ENCODE measurements at places on chromosomes 1 and 21. TPM values are rescaled to one million over a fixed set of nuclear protein-coding genes. Genes with fewer than 3 reads are reported as not detected.
A peak's percentile ranks its signal among the peaks of the same experiment; 100 is the strongest.

CADM3 gene
- total RNA-seq, result 16.1 TPM

KIAA0040 gene
- 6.3 TPM for total RNA-seq

HSPB7 gene
- total RNA-seq, result 4.3 TPM

NBPF10 gene
- total RNA-seq, result 0.24 TPM

NCF2 gene
- 32.0 TPM for total RNA-seq

KCNE2 gene
- total RNA-seq, result 0.72 TPM

FCRL6 gene
- total RNA-seq, result 14.7 TPM

GRCh38 chr1:246048693-246049092 lies 458.4 kb downstream of the SMYD3 start:
- DNase-seq, result no peak

- no peak for DNase-seq
Observed at GRCh38 chr1:107202007-107202406, 61.2 kb downstream of the NTNG1 start.

DNA sequence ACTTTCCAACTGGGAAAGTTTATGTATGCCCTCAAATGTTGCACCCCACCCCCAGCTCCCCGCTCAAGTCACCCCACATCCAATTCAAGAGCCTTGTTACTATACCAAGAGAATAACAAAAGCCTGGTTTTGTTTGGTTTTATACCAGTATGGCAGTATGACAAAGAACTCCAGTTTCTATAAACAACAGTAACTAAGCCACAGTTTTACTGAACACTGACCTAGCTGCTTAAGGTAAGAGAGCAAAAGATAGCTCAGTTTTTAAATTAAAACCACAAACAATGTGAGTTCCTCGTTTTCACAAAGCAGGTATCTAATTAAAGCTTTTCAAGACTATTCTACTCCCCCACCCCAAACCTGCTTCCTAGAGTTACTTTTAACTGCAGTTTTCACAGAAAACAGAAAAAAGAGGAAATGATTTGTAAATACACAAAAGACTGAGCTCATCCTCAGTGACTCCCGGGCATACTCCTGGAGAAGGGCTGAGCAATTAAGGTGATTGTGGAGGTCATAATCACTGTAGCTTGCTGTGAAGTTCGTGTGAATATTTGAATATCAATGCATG lies 59.3 kb upstream of the LHX8 start:
- DNase-seq, result no peak

DNA sequence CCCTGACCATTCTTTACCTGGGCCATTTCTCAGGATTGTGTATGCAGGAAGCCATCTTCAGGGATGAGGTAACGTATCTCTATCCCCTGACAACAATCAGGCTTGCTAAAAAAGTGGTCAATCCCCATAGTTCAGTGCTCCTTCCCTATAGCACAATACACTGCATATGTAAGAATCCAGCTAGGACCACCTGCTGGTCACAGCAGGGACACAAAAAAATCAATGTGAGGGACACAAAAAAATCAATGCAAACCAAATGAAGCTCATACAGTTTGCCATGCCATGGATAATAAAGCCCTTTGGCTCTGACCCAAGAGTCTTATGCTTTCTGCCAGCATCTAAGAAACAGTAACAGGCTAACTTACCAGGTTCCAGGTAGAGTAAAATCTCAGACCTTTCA lies 16.3 kb downstream of the ACBD6 start:
- DNase-seq, result no peak

DNA sequence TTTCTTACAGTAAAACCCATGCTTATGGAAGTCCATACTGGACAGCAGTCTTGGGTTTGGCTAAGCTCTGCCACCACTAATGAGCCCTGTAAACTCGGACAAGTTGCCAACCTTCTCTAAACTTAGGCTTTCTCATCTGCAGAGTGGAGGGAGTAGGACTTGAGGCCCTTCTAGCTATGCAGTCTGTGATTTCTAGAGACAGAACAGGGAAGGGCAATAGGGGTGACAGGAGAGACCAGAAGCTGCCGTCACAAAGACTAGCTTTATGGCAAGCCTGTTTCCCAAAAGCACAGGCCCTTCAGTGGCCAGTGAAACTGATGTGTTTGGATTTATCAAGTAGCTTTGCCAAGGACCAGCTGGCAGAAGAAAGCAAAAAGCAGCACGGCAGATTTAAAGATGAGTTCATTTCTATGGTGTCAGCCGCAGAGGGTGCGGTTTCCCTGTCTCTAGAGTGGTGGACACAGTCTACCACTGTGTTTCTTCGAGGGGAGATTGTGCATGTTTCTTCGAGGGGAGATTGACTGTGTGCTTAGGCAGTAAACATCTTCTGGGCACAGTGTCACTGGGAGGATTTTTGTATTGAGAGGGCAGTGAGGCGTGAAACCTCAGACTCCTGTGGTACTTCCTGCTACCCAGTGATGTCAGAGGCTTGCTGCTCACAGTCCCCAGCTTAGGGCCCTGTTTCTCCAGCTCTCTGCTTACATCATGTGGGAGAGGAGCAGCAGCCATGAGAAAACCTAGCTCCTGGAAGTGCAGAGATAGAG lies 119.0 kb downstream of the ROR1 start:
- DNase-seq, result peak; percentile 66

- DNase-seq, result no peak
Observed at GRCh38 chr21:30354308-30355005, 6.1 kb upstream of the KRTAP23-1 start.

DNA sequence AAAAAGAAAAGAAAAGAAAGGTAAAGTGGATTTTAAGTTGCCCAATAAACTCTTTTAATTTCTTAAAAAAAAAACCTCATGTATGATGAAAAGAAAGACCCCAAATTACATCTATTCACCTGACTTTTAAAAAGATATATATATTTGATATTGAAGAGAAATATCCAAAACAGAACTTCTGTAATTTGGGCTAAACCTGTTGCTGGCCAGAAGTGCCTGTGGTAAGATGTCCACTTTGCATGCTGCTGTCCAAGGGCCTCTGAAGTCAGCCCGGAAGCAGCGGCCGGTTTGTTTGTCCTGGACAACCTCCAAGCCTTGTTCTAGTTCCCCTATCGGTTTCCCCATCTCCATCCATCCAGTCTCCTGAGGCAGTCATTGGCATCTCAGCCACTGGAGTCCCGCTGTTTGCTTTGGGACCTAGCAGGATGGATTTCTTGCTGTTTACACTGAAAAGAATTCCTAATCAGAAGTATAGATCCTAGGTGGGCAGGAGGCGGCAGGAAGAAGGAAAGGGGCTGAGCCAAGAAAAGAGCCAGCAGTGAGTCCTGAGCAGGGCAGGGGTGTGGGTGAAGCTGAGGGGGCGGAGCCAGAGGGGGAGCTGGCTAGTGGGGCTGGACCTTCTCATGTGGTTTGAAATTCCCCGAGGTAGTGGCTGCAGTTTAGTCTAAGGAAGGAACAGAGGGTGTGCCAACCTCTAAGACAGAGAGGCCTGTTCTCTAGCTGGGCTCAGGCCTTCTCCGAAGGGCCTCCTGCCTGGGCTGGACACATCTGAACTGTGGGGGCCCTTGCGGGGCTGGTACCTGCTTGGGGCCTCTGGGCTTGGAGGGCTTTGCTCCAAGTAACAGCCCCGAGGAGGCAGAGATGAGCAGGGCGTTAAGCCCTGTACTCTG lies 3.3 kb downstream of the NCMAP start:
- peak; percentile 48 for DNase-seq

DNA sequence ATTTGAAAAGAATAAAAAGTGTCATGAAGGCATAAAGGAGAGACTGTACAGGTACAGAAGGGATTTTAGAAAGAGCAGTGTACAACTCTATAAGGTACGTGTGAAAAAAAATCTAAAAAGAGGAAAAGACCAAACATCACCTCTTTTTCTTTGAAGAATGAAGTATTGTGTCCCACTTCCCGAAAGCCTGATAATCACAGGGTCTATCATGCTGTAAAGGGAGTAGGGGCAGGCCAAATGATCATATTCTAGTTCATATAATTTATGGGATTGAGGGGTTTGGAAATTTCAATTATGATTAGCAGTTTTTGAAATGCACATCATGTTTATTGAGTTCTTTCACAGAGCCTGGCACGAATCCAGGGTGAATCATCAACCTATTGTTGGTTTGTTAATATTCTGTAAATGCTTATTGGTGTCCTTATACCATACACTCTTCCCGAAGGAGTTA lies 910 bp upstream of the RERE start:
- DNase-seq, result no peak

DNA sequence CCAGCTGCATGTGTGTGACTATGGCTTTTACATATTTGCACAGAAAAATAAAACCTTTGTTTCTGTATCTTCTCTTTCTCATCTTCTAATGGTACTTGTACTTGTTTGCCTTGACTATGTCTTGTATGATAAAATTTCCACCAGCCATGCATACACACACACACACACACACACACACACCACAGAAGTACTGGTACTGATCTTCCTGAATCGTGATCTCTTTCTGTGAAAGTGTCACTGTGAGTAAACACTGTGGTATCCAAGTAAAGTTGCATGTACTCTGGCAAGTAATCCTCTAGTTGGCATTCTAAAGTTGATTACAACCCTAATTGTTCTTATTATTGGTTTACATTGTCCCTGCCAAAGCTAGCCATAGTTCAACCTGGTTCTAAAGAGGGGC lies 176.7 kb downstream of the CRB1 start:
- DNase-seq, result no peak

- no peak for DNase-seq
Observed at GRCh38 chr1:185058110-185058509, 12.8 kb downstream of the RNF2 start.

DNA sequence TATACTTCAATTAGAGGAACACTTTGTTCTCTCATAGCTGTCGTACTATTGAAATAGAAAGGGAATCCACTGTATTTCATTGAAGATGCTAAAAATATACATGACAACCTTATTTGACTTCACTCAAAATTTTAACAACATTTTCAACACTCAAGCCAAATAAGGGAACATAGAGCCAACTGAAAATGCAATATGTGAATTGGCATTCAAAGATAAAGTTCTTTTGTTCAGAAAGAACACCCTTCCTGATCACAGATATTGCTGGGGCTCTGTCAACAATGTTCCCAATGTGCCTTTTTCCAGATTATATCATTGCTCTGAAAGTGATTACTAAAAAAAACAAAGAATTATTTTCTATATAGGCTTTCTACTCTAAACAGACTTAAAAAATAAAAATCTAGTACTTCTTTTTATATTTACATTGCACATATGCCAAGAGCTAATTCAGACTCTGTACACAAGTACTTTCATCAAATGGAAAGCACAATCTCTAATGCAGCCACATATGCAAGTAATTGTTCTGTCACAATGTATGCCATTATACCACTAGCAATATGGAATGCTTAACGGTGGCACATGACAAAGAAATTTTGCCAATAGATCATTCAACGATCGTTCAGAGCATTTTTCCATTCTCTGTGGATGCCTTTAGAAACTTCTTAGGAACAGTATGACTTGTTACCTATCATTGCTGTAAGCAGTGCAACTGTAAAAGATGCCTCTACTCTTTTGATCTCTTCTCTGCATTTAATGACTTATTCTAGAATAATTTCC lies 171.0 kb downstream of the EIF4G3 start:
- DNase-seq, result no peak

DNA sequence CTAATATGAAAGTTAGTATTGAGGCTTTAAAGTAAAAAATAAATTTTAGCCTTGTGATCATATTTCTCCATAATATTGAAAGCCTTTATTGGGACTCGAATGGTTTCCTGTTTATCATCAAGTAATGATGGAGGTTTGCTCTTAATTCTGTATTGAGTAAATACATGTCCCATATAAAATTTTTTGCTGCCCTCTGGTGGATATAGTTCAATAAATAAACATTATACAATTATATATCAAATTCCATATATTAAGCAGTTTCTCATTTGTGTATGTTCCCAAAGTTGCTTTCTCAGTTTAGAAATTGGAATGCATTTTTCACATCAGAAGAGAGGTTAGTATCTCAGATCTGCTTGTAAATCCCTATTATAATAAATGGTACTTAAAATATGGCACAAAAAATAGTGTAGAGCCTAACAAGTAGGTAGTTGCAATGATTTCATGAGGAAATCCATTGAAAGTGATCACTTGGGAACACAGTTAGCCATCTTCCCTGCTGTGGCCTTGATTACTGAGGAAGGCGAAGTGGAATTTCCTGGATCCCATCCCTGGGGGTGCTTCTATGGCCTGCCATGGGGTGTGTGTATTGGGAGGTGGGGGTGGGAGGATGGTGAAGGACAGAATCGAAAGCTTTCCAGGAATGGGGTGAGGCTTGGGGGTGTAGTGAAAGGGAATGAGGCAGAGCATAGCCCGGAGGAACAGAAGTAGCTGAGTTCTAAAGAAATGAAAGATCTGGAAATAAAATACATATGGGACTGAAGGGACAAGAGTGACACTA lies 84.1 kb upstream of the C21orf91 start:
- peak; percentile 26 for DNase-seq

DNA sequence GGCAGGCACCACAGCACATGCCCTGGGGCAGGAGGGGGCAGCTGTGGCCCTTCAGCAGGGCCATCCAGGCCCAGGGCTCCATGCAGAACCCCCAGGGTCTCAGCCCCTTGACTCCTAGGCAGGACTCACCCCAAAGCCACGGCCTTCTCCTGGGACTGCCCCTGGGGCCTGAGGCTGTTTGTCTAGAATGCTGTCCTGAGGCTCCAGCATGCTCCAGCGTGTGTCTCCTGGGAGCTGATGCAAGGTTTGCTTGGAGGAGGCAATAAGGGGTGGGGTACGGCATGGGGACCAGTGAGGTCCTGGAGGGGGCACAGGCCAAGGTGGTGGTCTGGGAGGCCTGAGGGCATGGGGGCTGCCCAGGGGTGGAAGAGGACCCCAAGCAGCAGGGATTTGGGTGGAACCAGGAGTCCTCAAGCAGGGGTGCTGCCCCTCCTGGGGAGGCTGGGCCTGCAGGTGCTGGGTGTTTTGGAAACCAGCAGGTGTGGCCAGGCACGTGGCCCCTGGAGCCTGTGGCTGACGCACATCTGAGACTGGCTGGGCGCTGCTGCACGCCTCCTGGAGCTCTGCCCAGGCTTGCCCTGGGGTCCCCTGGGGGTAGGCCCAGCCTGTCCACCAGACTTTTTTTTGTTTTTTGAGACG lies 7.8 kb upstream of the CALML6 start:
- no peak for DNase-seq

GRCh38 chr1:21294266-21294989 lies 4.2 kb upstream of the ECE1 start:
- DNase-seq, result no peak

- DNase-seq, result peak; percentile 57
Observed at GRCh38 chr1:42379794-42380585, 602 bp upstream of the RIMKLA start.

- DNase-seq, result no peak
Observed at GRCh38 chr1:58830291-58830690, 46.4 kb upstream of the JUN start.

- no peak for DNase-seq
Observed at GRCh38 chr1:217552339-217552951, 78.4 kb downstream of the GPATCH2 start.

DNA sequence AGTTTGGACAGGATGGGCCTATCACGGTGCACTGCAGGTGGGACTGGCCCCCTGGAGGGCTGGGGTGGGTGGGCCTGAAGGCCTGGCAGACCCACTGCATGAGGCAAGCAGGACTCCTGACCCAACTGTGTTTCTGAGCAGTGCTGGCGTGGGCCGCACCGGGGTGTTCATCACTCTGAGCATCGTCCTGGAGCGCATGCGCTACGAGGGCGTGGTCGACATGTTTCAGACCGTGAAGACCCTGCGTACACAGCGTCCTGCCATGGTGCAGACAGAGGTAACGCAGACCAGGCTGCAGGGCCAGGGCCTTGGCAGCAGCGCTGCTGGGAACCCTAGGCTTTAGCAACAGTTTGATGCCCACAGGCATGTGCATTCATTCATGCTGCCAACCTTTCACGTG lies 29.0 kb upstream of the KDM4A start:
- no peak for DNase-seq

All from umbilical cord (tissue), 2 donors.